ENCODE measurements at places on chromosomes 7 and 10. TPM values are rescaled to one million over a fixed set of nuclear protein-coding genes. Genes with fewer than 3 reads are reported as not detected.

LBX1 gene
- not detected for total RNA-seq

- no peaks in the 10 kb centered on the region for H3K4me1 ChIP-seq
- DNase-seq: no peak
- no peaks in the 10 kb centered on the region for H3K27me3 ChIP-seq
- H3K4me3 ChIP-seq: no peak overlapping the region
These were observed 480.2 kb downstream of the PARD3 start for GRCh38 chr10:34334908-34335307.

INMT gene
- total RNA-seq: not detected

GRCh38 chr10:116158036-116158435 lies 115.0 kb downstream of the GFRA1 start:
- H3K27ac ChIP-seq: no peak overlapping the region
- no peak overlapping the region for H3K4me3 ChIP-seq
- H3K36me3 ChIP-seq: no peaks in the 10 kb centered on the region
- no peaks in the 10 kb centered on the region for H3K27me3 ChIP-seq

ACBD7 gene
- 0.80 TPM for total RNA-seq

RSU1 gene
- total RNA-seq: 68.5 TPM

DNA sequence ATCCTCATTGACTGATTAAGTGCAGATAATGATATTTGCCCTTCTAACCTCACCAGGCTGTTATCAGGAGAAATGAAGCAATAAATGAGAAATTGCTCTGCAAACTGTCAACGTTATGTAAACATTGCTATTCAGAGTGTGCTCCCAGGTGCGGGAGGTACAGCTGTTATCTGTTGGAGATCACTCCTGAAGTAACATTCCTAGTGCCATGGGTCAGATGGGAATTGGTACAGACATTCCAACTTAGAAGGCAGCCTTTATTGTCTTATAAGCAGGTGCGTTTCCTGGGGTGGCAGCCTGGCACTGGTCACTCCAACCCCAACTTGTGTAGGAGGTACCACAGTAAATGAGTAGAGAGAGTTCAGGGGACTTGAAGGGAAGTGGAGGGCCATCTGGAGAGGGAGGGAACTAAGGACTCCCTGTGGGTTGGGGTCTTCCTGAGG lies 36.8 kb downstream of the HK1 start:
- H3K36me3 ChIP-seq: no peaks in the 10 kb centered on the region
- DNase-seq: no peak
- peak overlapping the region; percentile 91 for H3K27ac ChIP-seq
- H3K4me1 ChIP-seq: peaks cover 15% of the 10 kb centered on the region
- no peaks in the 10 kb centered on the region for H3K27me3 ChIP-seq

GRCh38 chr10:18298256-18298655 lies 158.0 kb downstream of the CACNB2 start:
- no peak overlapping the region for H3K27ac ChIP-seq
- no peaks in the 10 kb centered on the region for H3K36me3 ChIP-seq
- DNase-seq: no peak
- H3K4me1 ChIP-seq: no peaks in the 10 kb centered on the region

- H3K4me1 ChIP-seq: no peaks in the 10 kb centered on the region
- no peaks in the 10 kb centered on the region for H3K27me3 ChIP-seq
These were observed 101.2 kb downstream of the GRID1 start for GRCh38 chr10:86265236-86265894.

GRCh38 chr7:104230606-104231005 lies 22.8 kb upstream of the ORC5 start:
- H3K27me3 ChIP-seq: no peaks in the 10 kb centered on the region
- no peak overlapping the region for H3K27ac ChIP-seq
- no peak overlapping the region for H3K4me3 ChIP-seq
- H3K4me1 ChIP-seq: no peaks in the 10 kb centered on the region
- no peaks in the 10 kb centered on the region for H3K36me3 ChIP-seq

Data from CD8-positive, alpha-beta memory T cell (primary cell).